ENCODE measurements at places on chromosomes 4 and X.

DNA sequence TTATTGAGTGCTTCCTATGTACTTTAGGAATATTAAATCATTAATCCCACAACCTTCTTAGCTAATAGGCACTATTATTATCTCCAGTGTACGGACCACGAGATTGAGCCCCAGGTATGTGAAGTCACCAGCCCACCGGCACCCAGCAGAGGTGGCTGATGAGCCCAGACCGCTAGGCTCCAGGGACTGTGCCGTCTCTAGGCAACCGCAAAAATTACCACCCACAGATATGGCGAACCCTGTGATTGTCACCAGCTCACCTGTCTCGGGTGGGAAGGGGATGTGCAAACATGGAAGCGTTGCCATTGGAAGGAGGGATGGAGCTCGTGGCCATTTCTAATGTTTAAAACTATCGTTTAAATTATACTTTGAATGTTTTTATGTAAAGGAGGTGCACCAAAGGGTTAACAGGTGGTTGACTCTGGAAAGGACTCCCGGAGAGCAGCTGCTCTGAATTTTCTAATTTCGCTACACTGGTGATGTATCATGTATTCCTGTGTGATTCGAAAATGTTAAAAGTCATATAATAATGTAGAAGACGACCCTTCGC, 21.0 kb upstream of the JAKMIP1 start:
- DNase-seq: no peak

DNA sequence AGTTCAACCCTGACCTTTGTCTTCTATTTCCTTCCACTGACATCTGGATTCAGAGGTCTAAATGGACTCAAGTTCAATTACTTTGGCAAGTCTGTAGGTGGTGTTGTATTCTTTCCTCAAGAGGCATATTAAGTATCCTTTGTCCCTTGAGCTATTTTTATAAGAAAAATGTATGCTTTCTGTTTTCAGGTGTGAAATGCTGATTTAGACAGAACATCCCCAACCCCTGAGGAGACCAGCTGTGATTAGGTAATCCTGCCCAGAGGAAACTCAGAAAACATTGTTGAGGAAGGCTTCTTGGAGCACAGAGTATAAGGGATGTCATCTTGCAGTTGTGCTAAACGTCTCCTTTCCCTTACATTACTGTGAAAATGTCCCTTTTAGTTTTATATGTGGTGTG, 46.6 kb upstream of the EGFL6 start:
- no peak for DNase-seq

- DNase-seq: no peak
These were observed 408.9 kb upstream of the CTSO start for GRCh38 chr4:156362581-156362980.

DNA sequence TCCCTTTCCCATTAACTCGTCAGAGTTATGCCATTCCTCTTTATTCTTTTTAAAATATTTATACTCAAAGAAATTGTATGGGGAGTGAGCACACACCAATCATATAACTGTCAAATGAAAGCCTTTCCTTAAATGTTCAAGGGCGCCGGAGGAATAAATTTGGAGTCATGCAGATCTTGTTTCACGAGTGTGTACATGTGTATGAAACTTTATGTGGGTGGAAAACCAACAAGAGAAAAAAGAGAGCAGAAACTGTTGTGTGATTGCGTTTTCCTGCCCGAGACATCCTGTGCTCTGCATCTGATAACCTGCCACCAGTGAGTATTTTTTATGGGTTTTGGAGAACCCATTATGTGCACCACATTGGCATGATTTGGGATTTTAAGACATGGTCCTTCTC, 88.3 kb downstream of the FHDC1 start:
- no peak for DNase-seq

DNA sequence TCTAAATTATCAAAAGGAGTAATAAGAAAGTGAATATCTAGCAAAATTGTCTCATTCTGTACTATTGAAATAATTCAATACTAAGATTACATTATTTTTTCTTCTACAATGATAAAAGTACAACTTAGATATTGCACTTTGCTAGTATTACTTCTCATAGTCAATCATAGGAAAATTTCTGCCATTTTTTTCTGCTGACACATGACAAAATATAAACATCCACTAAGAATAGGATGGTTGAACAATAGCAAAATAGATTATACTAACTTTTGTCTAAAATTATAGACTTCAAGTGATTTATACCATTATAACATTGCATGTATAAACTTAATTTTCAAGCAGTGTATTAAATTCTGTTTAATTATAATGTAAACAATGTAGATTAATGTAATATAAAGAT, 540.2 kb downstream of the PDHA2 start:
- no peak for DNase-seq

DNA sequence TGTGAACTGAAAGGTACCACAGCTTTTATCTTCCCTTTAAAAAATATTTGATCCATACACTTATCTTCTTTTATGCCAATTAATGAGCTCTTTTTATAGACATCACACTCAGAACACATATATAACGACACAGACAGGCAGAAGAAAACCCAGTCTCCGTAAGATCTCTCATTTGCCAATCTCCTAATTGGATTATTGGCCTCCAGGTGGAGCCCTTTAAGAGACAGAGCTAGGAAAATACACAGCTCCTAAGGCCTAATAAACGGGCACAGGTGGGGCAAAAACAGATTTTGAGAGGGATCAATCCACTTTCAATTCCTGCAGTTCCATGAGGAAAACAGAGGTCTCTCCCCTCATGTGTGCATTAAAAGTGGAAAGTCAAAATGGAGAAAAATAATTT, 1495.4 kb downstream of the RPA4 start:
- DNase-seq: no peak

DNA sequence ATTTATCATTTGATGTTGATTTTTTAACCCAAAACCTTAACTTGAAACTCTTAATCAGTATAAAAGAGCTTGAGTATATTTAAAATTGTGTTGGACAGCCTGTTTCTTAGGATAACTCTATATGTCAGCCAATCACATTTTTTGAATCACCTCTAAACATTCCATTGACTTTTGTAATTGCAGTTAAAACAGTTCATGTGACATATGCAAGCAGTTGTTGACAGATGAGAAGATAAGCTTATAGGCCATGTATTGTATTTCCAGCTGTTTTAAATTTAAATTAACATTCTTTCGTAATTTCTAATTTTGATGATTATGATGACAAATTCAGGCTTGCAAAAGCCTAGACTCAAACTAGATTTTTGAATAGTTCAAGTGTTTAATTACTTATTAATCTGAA, 17.4 kb downstream of the VEGFC start:
- no peak for DNase-seq

GRCh38 chr4:5037553-5038551, 13.4 kb upstream of the STK32B start:
- peak; percentile 90 for DNase-seq

- no peak for DNase-seq
These were observed 18.0 kb downstream of the CRMP1 start for GRCh38 chr4:5874811-5875449.

DNA sequence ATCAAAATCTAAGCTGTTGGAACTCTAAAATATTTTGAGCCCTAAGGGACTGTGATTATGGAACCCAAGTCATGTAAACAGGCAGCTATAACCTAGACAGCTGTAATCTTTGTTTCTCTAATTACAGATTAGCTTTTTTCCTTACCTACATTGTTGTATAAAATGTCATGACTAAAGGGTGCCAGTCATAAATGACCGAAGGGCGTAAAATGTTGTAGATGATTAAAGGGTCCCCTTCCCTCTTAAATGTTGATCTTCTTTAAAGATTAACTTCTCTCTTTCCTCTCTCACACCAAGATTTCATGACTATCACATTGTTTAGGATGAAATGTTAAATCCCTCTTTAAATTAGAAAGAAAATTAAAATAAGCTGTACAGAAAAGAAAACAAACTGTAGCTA, 659.4 kb upstream of the NR3C2 start:
- DNase-seq: no peak

DNA sequence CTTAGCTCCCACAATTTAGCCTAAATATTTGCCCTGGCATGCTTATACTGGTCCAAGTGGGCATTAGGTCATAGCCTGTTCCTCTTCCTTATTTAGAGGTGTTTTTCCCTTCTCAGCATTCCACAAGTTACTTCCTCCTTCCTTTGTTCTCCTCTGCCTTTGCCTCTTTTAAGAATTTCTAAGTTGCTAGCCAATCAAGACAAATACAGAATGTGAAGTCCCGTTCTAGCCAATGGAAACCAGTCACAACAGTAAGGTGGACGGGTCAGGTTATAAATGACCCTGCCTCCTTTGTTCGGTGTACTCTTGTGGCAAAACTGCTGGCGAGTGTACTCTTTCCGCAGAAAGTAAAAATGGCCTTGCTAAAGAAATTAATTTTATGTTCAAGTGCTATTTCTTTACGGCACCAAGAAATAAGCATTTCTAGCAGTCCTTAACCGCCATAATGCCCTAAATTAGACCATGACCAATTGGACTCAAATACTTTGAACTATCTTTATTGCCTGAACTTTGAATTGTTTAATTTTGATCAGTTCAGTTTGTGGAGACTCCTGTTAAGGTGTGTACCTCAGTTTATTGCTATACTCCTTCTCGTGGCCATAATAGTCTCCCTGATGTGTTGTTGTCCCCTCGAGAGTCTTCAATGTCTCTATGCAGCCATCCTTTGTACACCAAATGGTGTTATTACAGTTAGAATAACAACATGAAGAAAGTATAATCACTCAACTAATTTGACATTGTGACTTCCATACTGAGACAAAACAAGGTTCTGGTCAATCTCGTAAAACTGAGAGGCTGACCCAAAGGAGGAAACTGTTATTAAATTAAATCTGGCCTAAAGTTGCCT, 1.6 kb upstream of the HADH start:
- no peak for DNase-seq

DNA sequence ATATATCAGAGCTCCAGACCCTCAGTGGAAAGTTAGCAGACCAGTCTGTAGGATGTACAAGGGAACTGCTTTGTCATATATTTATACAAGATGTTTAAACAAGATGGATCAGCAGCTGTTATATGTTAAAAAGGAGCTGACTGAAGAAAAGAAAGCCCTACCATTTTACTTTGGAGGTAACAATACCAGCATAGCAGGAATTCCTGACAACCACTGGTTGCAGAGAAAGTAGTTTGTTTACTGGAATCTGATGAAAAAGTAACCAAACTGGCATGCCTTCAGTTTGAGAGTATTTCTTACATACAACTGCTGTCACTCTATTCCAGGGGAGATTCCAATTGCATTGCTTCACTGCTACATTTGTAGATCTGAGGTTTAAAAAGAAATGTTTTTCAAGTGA, 49.5 kb upstream of the GABRQ start:
- DNase-seq: no peak

DNA sequence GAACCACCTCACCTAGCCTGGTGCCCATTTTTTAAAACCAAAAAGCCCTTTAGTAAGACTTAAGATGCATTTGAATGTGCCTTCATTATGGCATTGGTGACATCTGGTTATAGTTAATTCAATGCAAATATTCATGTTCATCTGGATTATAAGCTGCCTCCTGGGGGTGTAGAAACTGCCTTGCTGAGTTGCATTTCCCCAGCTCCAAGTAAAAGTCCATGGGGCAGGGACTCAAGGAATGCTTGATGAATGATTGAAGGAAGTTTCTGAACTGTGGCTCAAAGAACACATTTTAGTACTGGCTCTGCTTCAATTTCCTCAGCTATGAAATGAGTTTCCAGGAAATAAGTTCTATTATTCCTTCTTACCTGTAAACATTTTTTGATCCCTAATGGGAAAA, 18.5 kb upstream of the RBM47 start:
- DNase-seq: no peak

DNA sequence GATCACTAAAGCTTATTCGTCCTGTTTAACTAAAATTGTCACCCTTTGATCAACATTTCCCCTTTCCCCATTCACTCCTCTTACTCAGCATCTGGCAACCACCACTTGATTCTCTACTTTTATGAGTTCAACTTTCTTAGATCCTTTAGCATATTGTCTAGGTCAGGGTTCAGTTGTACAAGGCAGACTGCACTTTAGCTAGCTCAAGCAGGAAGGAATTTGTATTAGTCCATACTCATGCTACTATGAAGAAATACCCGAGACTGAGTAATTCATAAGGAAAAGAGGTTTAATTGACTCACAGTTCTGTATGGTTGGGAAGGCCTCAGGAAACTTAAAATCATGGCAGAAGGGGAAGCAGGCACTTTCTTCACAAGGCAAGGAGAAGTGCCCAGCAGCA, 44.3 kb downstream of the TASL start:
- no peak for DNase-seq

DNA sequence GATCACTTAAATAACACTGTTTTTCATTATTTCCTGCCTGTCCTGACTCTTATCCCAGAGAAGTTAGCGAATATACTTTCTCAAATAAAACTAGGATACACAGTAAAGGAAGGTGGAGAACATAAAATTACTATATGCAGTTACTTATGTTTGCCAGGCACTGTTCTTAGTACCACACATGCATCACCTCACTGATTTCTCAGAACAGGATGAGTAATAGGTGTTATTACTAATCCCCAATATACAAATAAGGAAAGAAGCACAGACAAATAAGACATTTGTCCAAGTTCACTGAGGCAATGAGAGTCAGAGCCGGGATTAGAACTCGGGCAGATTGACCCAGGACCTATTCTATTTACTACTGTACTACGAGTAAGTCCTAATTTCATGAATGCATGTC, 91.7 kb downstream of the CORIN start:
- DNase-seq: no peak

DNA sequence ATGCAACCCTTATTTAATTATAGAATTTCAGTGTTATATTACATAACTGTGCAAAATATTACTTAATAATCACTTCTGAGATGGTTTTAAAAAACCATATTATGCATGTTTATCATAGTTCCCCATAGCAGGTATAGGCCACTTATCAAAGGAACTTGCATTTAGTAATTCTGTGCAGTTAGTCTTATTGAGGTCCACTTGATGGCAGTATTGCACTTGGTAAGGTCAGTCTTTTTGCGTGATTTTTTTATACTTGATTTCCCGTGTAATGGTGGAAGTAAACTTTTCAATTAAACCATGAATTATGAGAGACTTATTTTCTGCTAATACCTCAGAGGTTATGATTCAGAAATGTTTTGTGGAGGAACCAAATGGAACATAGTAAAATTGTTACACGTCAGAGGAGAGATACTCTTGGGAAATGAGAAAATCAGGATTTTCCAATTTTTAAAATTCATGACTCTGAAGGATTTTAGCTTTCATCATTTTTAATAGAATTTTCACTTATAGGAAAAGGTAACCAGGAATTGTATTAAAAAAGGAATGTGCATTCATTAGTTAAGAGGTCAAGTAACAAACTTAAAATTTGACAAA, 230.0 kb downstream of the CCSER1 start:
- DNase-seq: peak; percentile 62

GRCh38 chr4:186019269-186019668, 49.7 kb upstream of the TLR3 start:
- DNase-seq: no peak

DNA sequence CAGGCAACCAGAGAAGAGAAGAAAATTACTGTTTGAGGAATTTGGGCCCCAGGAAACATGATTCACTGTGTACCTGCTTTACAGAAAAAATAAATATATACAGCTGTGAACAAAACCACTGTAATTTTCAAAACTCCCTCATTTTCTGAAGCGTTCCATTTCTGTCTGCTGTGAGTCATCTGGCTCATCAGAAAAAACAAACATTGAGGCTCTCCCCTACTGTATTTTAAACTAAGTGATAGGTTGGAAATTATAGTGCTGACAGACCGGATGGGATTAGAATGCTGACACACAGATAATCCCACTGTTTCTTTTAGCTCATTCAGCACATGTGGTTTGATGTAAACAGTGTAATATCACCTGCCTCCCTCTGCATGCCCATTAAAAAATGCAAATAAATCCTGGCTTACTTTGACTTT, 847.0 kb downstream of the TRIML1 start:
- DNase-seq: no peak
